Thoracic aorta (tissue), 2 donors: ENCODE measurements at places on chromosomes 7 and 10. TPM values are rescaled to one million over a fixed set of nuclear protein-coding genes. Genes with fewer than 3 reads are reported as not detected.

Gene LRRC17
- total RNA-seq = 24.6 TPM

Gene ASAH2
- total RNA-seq = 0.41 TPM

Gene SFTPA1
- not detected for total RNA-seq

Gene ZPBP
- not detected for total RNA-seq

- DNase-seq = no peak
- peaks cover 14% of the 10 kb centered on the region for H3K4me1 ChIP-seq
- peak overlapping the region; percentile 83 for H3K27ac ChIP-seq
- no peaks in the 10 kb centered on the region for H3K36me3 ChIP-seq
- H3K27me3 ChIP-seq = no peaks in the 10 kb centered on the region
Observed at GRCh38 chr10:63132651-63133055, 475 bp upstream of the NRBF2 start.

DNA sequence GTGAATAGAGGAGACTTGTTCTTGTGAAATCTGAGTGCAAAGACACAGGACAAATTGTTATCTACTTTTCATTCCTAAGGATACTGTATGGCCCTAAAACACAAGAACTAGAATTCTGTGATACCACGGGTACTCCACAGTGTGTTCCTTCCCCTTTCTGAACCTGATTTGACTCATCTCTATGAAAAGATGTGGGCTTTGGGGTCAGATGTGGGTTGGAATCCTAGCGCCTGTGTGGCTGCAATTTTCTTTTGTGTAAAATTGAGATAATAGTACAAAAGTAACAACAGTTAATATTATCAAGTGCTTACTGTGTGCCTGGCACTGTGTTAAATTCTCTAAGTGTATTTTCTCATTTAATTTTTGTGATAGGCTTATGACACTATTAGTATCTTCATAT, 8.1 kb downstream of the SRGN start:
- no peaks in the 10 kb centered on the region for H3K27me3 ChIP-seq
- no peak overlapping the region for H3K27ac ChIP-seq
- DNase-seq = no peak
- H3K4me3 ChIP-seq = no peak overlapping the region

DNA sequence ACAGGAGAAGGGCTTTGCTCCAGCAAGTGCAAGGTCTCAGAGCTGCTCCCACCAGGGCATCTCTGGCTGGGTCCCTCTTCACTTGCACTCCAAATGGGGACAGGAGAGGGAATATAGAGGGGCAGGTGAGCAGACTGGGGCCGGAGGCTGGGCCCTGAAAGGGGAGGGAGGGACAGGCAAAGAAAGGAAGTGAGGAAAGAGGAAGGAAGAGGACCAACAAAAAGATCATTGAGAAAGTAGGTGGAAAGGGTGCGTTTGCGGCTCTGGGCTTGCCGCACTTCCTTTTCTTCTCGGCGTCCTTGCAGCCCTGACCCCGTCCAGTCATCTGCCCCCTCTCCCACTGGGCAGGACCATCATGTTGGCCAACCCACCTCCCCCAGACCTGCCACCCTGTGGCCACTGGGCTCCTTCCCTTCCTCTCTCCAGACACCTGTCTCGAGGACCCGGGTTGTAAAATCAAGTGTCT, 14.0 kb downstream of the ITPRIP start:
- H3K27me3 ChIP-seq = no peaks in the 10 kb centered on the region
- DNase-seq = no peak
- H3K4me1 ChIP-seq = peaks cover 92% of the 10 kb centered on the region
- no peaks in the 10 kb centered on the region for H3K36me3 ChIP-seq
- no peak overlapping the region for H3K27ac ChIP-seq

DNA sequence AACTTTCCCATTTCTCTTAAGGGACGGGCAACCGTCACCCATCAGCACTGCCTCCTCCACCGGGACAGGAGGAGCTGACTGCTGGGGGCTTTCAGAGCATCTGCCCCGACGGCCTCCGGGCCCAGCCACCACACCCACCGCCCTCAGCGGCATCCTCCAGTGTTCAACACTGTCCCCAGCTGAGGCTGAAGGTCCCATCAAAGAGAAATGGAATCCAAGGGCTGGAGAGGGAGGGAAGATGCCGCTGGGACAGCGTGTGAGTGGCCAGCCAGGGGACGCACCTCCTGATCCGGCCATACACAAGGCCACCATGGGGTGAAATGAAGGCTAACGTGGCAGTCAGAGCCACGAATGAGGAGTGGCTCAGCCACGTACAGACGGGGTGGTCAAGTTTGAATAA, 153.6 kb upstream of the PPP2R2D start:
- H3K27me3 ChIP-seq = no peaks in the 10 kb centered on the region
- peaks cover 8% of the 10 kb centered on the region for H3K4me1 ChIP-seq
- no peak overlapping the region for H3K4me3 ChIP-seq
- H3K36me3 ChIP-seq = no peaks in the 10 kb centered on the region

- no peaks in the 10 kb centered on the region for H3K36me3 ChIP-seq
- no peaks in the 10 kb centered on the region for H3K4me1 ChIP-seq
- no peaks in the 10 kb centered on the region for H3K27me3 ChIP-seq
Observed at GRCh38 chr7:85641331-85641730, 454.5 kb upstream of the SEMA3D start.

DNA sequence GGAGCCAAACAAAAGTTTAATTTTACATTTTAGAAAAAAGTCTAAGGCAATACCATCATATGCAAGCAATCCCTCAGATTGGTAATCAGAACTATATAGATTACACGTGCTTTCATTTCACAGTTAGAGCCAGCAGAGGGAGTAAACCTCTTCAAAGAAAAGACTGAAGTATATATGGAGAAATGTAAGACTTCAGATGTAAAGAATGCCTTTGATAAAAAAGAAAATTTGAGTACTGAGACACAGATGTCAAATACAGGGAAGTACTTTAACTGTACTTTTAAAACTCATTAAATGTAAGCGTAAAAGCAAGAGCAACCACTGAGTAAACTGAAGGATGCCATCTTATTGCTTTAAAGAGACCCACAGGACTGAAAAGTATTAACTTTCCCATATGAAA, 101.4 kb upstream of the FAM133B start:
- no peak overlapping the region for H3K4me3 ChIP-seq
- H3K36me3 ChIP-seq = no peaks in the 10 kb centered on the region
- no peaks in the 10 kb centered on the region for H3K27me3 ChIP-seq
- DNase-seq = no peak
- no peak overlapping the region for H3K27ac ChIP-seq
- H3K4me1 ChIP-seq = no peaks in the 10 kb centered on the region

DNA sequence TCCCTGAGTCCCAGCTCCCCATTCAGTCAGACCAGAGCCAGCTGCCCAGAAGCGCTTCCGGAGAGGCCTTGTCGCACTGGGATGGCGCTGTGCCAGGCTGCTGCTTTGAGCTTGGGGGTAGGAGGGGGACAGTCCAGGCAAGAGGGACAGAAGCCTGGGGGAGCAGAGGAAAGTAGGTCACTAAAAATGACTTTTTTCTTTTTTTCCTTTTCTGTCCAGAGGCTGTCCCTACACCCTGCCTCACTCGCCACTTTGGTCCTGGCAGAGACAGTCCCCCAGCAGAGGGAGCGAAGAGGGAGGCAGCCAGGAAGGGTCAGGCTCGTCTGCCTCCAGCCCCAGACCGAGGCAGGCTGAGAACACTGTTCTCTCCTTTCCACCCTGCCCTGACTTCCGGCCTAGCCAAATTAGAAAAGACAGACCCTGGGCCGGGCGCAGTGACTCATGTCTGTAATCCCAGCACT, 15.8 kb upstream of the TRIM8 start:
- H3K27me3 ChIP-seq = no peaks in the 10 kb centered on the region
- peaks cover 87% of the 10 kb centered on the region for H3K4me1 ChIP-seq
- H3K36me3 ChIP-seq = peaks cover 4% of the 10 kb centered on the region
- no peak overlapping the region for H3K4me3 ChIP-seq
- DNase-seq = no peak

GRCh38 chr10:23158370-23158769, 33.7 kb upstream of the PTF1A start:
- no peak overlapping the region for H3K4me3 ChIP-seq
- no peaks in the 10 kb centered on the region for H3K4me1 ChIP-seq
- no peaks in the 10 kb centered on the region for H3K36me3 ChIP-seq
- H3K27me3 ChIP-seq = no peaks in the 10 kb centered on the region

DNA sequence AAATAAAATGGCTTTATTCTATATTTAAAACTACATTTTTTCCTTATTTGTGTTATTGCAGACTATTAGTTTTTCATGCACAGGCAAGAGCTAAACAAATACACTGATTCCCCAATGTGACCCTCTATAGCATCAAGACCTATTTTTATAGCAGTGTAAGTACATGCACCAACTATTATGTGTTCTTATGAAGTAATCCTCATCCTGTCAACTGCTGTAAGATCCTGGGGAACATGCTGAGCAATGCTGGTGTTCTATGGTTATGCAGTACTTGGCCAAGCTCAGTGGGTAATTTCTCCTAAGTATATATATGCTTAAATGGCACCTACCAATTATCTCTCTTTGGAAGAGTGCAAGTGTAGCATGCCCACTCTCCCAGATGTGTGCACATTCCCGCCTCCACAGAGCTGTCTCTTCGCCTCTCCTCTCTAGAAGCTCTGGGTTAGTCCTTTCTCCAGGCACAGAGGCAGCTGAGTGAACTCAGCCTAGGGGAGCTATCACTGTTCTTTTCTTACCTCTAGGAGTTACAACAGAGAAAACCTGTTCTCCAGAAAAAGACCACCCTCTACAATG, 428.8 kb downstream of the KCNMA1 start:
- peaks cover 19% of the 10 kb centered on the region for H3K4me1 ChIP-seq
- H3K4me3 ChIP-seq = no peak overlapping the region
- H3K36me3 ChIP-seq = no peaks in the 10 kb centered on the region

GRCh38 chr10:103712898-103713498, 142.4 kb downstream of the SH3PXD2A start:
- H3K4me3 ChIP-seq = no peak overlapping the region
- H3K27me3 ChIP-seq = no peaks in the 10 kb centered on the region
- peak; percentile 62 for DNase-seq
- no peak overlapping the region for H3K27ac ChIP-seq

DNA sequence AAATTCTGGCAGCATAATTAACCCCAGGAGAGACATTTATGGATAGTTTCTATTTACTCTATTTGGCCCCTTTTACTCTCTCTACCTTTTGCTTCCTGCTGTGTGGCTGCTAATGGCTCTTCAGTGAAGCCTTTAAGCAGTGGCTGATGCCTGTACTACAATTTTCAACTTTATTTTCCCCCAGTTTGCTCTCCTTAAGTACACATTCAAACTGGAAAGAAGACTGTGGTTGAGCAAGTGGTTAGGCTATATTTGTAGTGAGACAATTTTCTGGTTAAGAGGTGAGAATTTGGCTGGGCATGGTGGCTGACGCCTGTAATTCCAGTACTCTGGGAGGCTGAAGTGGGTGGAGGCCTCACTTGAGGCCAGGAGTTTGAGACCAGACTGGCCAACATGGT, 8.5 kb upstream of the RSBN1L start:
- peaks cover 2% of the 10 kb centered on the region for H3K36me3 ChIP-seq
- DNase-seq = no peak
- no peaks in the 10 kb centered on the region for H3K27me3 ChIP-seq

GRCh38 chr10:72077275-72077990, 10.9 kb downstream of the SPOCK2 start:
- H3K27me3 ChIP-seq = no peaks in the 10 kb centered on the region
- no peak overlapping the region for H3K4me3 ChIP-seq
- DNase-seq = no peak
- H3K27ac ChIP-seq = no peak overlapping the region
- no peaks in the 10 kb centered on the region for H3K4me1 ChIP-seq
